ENCODE measurements at places on chromosomes 2 and 18. TPM values are rescaled to one million over a fixed set of nuclear protein-coding genes. Genes with fewer than 3 reads are reported as not detected.

EMILIN1 gene
- total RNA-seq: 0.21 TPM

GKN1 gene
- total RNA-seq: not detected

GYPC gene
- not detected for total RNA-seq

GRCh38 chr18:79766308-79766707 is 31.4 kb upstream of the KCNG2 start:
- no peaks in the 10 kb centered on the region for H3K4me1 ChIP-seq
- H3K4me3 ChIP-seq: no peak overlapping the region
- H3K36me3 ChIP-seq: no peaks in the 10 kb centered on the region

- H3K4me3 ChIP-seq: peak within 1 kb of the TSS; percentile 82
- H3K27ac ChIP-seq: peak within 1 kb of the TSS; percentile 81
- peaks cover 30% of the 10 kb centered on the region for H3K4me1 ChIP-seq
- H3K27me3 ChIP-seq: no peaks in the 10 kb centered on the region
- peak; percentile 52 for DNase-seq
- H3K36me3 ChIP-seq: no peaks in the 10 kb centered on the region
Measured at GRCh38 chr18:31102025-31102684, at the start of gene DSC2. Gene DSC2 (minus strand): TSS chr18:31102421. CDS start chr18:31101971, 450 bp downstream.

DNA sequence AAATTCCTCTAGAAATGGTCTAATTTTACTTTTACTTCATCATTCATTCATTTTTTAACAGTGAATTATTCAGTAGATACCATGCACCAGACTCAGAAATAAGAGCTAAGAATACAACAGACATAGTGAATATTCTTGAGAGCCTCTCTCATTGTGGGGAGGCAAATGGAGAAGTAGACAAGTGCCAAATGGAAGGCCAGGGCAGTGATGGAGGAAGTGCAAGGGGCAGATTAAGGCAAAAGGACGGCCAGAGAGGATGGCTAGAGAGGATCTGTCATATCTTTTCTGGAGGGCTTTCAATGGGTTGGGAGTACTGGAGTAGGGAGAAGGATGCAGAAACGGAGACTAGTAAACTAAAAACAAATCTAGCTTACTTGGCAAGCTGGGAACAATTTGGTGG is 19.0 kb upstream of the RMDN2 start:
- no peak for DNase-seq
- H3K27me3 ChIP-seq: no peaks in the 10 kb centered on the region
- H3K36me3 ChIP-seq: no peaks in the 10 kb centered on the region
- no peak overlapping the region for H3K27ac ChIP-seq

GRCh38 chr18:71209944-71210343 is 921.1 kb downstream of the SOCS6 start:
- no peaks in the 10 kb centered on the region for H3K4me1 ChIP-seq
- H3K4me3 ChIP-seq: no peak overlapping the region
- peaks cover 4% of the 10 kb centered on the region for H3K36me3 ChIP-seq
- no peaks in the 10 kb centered on the region for H3K27me3 ChIP-seq
- no peak for DNase-seq

Measured in MCF 10A (cell line).